ENCODE measurements at places on chromosomes 3 and 15.

GRCh38 chr3:101816215-101817149 is 32.8 kb upstream of the NFKBIZ start:
- no peak for DNase-seq

DNA sequence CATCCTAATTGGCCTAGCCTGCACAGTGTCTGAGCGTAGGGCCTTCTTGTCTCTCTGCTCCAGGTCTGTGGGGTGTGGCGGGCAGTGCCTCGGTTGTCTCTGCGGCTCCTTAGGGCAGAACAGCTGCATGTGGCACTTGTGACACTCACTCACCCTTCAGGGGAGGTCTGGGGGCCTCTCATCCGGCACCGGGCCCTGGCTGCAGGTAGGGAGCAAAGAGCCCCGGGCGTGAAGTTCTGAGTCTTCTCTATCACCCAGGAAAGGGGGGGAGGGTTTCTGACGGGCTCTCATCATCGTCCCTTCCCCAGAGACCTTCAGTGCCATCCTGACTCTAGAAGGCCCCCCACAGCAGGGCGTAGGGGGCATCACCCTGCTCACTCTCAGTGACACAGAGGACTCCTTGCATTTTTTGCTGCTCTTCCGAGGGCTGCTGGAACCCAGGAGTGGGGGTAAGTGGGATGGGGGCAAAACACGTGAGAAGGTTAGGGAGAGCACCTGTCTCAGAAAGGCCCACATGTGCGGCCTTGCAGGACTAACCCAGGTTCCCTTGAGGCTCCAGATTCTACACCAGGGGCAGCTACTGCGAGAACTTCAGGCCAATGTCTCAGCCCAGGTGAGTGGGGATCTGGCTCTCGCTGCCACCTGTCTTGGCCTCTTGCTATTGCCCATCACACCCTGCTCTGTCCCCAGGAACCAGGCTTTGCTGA is 2.6 kb downstream of the CHRD start:
- DNase-seq, result no peak

GRCh38 chr3:183099838-183100204 is 525 bp upstream of the MCCC1 start:
- DNase-seq, result no peak

DNA sequence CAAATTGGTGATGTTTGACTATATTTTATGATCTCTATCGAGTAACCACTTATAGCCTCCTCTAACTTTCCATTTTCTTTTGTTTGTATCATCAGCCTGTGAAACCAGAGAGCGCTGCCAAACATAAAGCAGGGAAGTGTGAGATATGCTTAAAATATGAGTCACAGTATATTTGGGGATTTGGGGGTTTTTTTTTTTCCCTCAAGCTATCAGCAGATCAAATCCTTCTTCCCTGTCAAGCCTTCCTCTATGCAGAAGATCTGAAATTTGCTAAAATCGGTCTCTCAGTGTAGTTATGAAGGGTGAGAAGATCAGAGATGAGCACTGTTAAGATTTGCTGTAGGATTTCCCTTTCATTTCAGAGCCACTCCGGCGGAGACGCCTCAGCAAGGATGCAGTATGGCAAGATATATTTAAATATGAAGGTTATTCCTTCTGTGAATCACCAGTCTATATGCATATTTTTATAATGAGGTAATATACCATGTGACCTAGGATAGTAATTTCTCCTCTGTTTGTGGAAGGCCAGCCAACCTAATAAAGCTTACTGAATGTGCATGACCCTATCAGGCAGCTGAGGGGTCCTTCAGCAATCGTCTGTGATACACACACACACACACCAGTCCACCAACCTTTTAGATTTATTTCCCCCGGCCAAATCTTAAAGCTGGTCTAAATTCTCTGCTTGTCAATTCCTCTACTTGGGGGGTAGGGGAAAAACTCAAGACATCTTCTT is 474.1 kb downstream of the FOXP1 start:
- DNase-seq, result no peak

DNA sequence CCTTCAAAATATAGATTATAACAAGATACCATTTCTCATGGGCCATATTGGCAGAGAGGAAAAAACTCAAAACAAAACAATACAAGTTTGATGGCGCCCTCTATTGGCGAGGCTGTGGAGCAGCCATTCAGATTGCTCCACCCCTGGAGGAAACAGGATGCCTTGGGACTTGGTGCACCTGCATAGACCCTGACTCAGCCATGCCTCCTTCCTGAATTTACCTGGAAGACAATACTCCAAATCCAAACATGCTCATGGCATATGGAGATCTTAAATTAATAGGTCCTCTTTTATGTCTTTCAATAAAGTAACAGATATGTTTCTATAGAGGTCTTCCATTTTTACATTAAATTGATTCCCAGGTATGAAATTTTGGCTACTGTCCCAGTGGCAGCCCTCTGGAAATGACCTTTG is 90.0 kb downstream of the APBA2 start:
- DNase-seq, result peak; percentile 42

DNA sequence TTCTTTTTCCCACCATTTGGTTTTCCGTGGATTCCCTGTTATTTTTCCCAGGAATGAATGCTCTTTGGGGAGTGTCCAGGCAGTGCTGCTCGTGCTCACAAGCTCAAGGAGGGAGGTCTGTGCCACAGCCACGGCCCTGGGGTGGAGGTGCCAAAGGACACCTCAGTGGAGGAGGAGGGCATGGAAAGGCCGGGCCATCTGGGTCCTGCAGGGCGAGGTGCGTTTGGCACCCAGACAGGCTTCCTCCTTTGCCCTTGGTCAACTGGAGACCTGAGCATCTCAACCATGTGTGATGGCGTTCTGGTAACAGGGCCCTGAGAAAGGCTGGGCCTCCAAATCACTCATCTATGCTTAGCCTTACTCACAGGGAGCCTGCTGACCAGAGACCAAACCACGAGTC is 25.4 kb downstream of the KY start:
- DNase-seq, result no peak

DNA sequence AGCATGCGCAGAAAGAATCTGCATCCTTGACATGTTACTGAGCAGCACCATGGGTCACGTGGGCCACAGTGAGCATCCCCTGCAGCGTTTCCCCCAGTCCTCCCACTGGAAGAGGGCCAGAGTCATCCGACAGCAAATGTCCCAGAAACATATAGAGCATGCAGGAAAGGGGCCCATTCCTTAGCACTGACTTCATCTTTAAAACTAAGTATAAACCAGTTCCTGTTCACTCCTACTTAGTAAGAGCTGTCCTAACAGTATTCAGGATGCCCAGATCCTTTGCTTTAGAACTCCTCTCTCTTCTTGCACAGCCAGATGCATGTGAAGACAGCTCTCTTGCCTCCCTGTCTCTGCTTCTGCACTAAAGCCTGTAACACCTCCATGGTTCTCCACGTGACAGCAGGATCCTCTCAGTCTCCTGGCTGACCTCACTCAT is 79.3 kb upstream of the OXTR start:
- no peak for DNase-seq

DNA sequence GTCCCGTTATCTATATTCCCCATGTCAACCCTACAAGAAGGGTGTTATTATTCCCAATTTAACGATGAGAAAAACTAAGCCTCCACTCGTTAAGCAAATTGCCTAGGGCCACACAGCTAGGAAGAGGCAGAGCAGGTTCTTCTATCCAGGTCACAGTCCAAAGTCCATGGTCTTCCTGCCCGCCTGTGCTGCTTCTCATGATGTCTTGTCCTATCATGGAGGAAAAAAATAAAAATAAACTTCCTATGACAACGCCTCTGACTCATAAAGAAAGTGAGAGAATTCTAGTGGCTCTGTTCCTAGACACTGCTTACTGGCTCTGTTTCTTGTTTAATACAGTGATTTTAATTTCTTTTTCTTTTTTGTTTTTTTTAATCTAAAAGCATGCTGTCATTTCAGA is 9.7 kb downstream of the COL8A1 start:
- DNase-seq, result no peak

DNA sequence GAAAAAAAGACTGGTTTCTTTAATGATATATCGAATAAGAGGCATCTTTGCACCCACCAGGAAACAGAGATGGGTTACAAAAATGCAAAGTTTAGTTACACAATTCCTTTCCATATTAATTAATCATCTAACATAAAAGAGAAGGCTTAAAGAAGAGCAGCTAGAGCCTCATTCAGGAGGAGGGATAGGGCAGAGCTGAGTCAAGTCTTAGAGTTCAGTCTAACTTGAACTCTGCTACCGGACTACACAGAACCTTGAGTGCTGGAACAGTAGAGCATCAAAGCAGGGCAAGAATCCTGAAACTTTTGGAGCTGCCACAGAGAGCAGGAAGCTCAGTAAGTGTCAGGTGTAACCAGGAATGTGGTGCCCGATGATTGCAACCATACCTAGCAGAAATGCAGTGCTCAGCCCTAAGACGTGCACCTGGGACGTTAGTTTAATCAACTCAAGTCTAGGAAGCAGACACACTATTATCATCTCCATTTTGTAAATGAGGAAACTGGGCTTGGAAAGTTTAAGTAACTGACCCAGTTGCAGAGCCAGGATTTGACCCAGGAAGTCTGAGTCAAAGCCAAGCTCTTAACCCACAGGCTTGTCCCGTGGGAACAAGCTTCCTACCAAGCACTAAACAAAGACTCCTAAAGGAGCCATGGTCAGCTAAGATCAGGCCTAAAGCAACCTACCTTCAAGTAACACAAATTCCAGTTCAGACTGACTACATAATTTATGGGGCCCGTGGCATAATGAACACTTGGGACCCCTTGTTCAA is 187.4 kb downstream of the FOXP1 start:
- DNase-seq, result no peak

- no peak for DNase-seq
These were observed 81.4 kb upstream of the CHD2 start for GRCh38 chr15:92818651-92819277.

- DNase-seq, result no peak
These were observed 8.4 kb downstream of the PROK2 start for GRCh38 chr3:71776538-71776937.

DNA sequence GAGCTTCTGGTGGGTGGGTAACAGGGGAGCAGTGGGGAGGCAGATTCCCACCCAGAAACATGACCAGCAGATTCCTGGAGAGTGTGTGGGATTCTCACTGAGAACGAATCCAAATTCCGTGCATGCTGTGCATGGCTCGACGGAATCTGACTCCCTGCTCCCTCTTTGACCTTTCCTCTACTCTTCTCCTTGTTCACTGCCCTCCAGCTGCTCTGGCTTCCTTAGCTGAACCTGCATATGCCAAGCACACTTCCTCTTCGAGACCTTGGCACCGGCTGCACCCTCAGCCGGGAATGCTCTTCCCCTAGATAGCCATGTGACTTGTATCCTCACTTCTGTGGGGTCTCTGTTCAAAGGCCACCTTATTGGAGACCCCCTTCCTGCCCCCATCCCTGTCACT is 6.3 kb downstream of the INSYN1 start:
- DNase-seq, result no peak

DNA sequence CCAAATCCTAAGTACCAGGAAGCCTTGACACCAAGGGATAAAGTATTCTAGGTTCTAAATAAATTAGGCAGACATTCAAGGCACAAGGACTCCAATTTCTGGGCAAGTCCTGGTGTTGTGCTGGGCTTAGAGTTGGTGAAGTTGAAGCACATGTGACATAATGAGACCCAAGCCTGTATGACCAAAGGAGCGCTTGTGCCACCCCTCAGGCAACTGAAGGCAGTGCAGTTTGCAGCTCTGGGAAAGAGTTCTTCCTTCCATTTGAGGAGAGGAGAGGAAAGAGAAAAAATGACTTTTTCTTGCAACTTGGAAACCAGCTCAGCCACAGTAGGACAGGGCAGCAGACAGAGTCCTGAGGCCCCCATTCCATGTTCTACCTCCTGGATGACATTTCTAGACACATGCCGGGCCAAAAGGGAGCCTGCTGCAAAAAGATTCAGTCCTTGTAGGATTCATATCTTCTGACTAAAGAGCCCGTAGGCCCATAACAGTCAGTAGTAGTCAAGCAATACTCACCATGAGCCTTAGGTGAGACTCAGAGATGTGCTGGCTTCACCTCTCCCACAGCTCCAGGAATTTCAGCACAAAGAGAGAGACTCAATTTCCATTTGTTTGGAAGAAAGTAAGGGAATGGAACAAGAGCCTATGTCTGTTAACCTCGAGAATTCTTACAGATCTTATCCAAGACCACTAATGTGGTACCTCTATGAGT is 588.8 kb upstream of the BCHE start:
- no peak for DNase-seq

GRCh38 chr15:100311154-100311625 is 30.6 kb downstream of the ADAMTS17 start:
- no peak for DNase-seq

DNA sequence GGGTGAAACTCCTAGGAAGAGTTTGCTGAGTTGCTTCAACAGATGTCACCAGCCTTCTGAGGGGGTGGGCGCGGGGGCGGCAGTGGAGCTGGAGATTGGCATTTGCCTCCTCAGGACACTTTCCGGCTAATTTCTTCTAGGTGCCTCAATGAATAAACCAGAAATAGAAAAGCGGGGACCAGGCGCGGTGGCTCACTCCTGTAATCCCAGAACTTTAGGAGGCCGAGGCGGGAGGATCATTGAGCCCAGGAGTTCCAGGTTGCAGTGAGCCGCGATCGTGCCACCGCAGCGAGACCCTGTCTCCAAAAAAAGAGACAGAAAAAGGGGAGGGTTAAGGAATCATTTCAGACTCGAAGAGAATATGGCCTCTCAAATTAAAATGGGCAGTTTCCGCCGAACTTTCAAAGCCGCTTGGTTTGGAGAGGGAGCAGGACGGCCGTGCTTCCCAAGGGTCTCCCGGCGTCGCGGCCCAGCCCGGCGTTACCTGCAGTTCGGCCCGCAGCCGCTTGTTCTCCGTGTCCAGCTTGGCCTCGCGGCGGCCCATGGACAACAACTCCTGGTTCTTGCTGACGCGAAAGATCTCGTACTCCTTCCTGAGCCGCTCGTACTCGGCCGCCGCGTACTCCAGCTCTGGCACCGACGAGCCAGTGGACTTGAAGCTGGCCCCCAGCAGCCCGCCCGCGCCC is 587 bp downstream of the NPHP3 start:
- DNase-seq, result no peak

- DNase-seq, result no peak
These were observed 148.9 kb upstream of the THBS1 start for GRCh38 chr15:39432026-39432425.

DNA sequence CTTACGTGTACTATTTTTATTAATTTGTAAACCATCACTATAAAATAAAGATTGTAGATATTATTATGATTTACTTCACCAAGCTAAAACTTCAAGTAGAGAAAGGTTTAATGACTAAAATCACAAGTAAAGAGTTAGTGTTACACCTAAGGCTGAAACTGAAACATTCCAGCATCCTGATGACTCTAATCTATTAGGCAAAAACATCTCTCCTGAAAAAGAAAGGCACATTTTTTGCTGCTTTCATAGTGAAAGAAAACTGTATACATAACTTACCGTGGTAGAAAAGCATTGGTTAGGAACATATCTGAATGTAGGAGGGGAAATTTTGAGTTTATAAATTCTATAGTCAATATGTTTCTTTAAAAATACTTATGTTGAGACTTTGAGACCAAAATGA is 35.4 kb downstream of the CCDC191 start:
- DNase-seq, result no peak

DNA sequence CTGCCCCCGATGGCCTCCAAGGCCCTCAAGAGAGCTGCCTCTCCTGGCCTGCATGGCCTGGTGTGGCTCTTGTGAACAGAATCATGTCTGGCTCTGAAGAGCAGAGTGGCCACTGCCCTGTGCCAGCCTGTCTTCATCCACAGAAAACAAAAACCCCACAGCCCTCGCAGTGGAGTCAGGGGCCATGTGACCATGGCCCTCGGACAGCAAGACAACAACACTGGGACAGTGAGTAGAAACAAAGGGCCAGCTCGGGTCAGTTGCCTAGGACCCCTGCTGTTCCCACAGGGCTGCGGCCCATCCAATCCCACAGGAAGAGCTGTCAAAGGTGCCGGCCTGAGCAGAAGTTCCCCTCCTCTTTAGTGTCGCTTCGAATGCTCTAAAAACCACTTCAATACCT is 72.5 kb downstream of the UMPS start:
- DNase-seq, result no peak
